ENCODE measurements at places on chromosomes 5 and 9.
A peak's percentile ranks its signal among the peaks of the same experiment; 100 is the strongest.

DNA sequence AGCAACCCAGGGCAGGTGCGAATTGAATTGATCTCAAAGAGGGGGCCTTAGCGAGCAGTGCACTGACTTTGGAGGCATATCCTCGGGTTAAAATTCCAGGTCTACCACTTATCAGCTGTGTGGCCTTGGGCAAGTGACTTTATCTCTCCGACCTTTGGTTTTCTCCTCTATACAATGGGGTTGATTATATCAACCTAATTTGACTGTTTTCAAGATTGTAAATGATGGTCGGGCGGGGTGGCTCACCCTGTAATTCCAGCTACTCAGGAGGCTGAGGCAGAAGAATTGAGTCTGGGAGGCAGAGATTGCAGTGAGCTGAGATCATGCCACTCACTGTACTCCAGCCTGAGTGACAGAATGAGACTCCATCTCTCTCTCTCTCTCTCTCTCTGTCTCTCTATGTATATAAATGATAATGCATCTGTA is 18.7 kb downstream of the SPRY4 start:
- DNase-seq = no peak

GRCh38 chr9:114499528-114499927 is 5.7 kb downstream of the WHRN start:
- DNase-seq = no peak

- no peak for DNase-seq
Observed at GRCh38 chr5:139708877-139709581, 60.9 kb downstream of the CXXC5 start.

DNA sequence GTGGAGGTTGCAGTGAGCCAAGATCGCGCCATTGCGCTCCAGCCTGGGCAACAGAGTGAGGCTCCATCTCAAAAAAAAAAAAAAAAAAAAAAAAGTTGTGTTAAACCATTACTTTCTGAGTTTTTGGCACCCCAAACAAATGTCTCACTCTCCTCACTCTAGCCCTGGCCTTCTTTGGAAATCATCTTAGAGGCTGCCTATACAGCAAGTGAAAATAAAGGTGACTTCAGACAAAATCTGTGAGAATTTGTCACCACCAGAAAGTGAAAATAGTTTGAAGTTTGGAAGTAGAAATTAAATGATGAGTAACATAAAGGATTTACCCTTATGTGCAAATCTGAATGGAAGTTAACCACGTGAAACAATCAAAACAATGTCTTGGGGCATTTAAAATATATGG is 7.2 kb upstream of the ZNF131 start:
- DNase-seq = no peak

- no peak for DNase-seq
Observed at GRCh38 chr9:130885484-130886375, 10.9 kb downstream of the QRFP start.

GRCh38 chr9:137969008-137969407 is 91.4 kb downstream of the CACNA1B start:
- no peak for DNase-seq

- peak; percentile 67 for DNase-seq
Observed at GRCh38 chr5:172106511-172107356, 81.3 kb downstream of the STK10 start.

GRCh38 chr5:1801222-1801966 is at the start of gene NDUFS6:
TSS of gene NDUFS6 (plus strand) at chr5:1801407. CDS start at chr5:1801418, 11 bp downstream.
- peak; percentile 79 for DNase-seq

DNA sequence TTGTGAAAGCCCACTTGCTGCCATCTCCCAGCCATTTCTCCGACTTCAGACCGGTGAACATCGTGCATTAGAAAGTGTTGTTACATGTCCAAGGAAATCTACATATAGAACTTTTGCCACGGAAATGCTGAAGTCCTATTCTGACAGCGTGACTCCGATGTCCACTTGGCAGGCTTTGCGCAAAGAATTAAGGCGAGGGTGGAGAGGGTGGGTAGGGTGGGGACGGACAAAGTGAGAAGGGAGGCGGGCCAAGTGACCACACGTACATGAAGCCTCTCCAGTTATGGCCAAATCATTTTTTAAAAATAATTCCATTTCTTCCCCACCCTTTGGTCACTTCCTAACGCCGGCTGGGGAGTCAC is 460 bp upstream of the ACO1 start:
- DNase-seq = no peak

DNA sequence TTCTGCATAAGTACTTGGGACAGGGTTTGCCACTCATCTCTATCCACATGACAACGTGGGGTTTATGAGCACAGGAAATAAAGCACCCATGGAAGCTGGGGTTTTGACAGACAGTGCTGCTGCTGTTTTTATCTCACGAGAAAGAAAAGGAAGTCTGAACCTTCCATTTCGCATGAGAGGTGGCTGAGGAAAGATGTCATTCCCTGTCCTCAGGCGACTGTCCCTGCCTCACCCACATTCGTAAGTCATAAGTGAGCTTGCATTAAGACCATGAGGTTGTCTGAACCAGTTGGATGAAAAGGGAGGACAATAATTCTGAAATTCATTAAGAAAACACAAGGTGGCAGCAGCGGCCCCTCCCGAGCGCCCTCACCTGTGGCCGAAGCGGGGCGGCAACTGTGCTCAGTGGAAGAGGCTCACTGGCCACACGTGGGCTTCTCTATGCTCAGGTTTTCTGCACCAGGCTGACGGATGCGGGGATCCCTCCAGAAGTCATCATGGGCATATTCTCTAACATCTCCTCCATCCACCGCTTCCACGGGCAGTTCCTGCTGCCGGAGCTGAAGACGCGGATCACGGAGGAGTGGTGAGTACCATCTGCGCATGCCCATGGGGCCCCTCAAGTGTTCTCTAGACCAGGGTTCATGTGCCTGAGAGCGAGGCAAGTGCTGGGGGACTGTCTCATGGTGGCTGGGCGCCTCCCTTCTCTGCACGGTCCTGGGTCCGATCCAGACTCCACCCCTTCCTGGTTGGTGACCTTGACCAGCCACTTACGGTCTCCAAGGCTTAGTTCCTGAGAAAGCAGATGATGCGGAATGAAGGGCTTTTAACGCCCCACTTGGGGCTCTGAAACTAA is 54.7 kb upstream of the SUSD3 start:
- peak; percentile 74 for DNase-seq

DNA sequence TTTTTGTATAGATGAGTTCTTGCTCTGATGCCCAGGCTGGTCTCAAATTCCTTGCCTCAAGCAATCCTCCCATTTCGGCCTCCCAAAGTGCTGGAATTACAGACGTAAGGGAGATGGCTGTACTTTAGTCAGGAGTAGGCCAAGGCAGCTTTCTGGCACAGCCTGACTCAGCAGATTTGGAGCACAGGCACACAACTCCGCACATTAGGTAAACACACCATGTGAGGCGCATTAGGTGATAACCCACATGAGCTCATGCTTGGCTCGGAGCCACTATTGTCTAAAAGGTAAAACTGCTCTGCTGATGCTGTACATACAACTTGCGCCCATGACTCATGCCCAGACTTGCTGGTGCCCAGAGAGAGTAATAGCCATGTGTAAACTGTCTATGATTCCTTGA is 1157.9 kb downstream of the TAF11L14 start:
- no peak for DNase-seq

- no peak for DNase-seq
Observed at GRCh38 chr5:138716456-138716924, 36.7 kb upstream of the CTNNA1 start.

- DNase-seq = no peak
Observed at GRCh38 chr5:43639566-43639965, 36.6 kb downstream of the NNT start.

- DNase-seq = peak; percentile 23
Observed at GRCh38 chr5:2017540-2018389, 135.0 kb upstream of the IRX4 start.

DNA sequence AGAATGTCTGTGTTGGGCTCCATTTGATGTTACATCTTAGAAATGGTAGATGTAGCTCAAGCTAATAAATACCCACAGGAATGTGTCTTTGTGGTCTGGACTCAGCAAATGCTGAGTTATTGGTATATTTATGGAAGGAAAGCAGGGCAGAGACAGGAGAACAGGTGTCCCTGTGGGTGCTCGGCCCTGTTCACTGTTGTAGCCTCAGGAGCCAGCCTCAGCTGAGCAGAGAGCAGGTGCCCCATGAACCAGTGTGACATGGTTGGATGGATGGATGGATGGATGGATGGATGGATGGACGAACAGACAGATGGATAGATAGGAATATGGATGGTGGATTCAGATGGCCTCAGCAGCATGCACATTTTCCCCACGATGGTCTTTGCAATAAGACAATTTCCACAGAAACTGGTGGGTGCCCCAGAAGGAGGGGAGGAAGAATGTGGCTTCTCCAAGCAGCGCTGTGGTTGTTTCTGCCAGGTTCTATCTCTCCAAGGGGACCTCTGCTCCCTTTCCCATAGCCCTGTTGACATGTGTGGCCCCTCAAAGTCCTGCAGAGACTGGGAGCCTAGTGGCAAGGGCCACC is 8.2 kb upstream of the IRF1 start:
- DNase-seq = no peak

- no peak for DNase-seq
Observed at GRCh38 chr5:40904994-40905306, 4.3 kb upstream of the C7 start.

- DNase-seq = no peak
Observed at GRCh38 chr5:7419367-7419766, 23.4 kb downstream of the ADCY2 start.

GRCh38 chr5:79856456-79857055 is 134.5 kb downstream of the MTX3 start:
- no peak for DNase-seq

DNA sequence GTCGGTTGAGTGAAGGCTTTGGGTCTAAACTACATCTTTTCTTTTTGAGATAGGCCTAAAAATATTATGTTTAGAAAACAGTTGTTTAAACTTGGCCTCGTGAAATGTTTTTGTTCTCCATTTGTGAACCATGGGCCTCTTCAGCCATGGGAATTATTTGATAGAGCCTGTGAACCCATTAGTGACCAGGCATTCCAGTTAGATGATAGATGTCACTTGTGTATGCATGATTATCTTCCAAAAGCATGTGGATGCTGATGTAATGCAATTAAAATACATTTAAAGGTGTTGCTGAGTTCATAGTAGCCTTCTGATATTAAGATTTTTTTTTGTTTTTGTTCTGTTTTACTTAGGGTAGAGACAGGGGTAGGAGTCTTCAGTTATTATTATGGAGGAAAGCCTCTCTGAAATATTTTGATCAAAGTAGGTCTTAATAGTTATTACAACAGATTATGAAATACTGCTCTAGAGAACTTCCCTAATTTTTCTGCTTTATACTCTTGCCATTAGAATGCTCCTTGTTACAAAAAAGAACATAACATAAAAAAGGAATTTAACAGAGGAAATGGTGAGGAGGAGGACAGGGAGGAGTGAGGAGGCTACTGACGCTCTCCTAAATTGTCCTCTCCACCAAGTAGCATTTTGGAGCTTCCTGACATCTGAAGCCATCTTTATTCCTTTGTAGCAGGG is 32.9 kb downstream of the CPEB4 start:
- no peak for DNase-seq

DNA sequence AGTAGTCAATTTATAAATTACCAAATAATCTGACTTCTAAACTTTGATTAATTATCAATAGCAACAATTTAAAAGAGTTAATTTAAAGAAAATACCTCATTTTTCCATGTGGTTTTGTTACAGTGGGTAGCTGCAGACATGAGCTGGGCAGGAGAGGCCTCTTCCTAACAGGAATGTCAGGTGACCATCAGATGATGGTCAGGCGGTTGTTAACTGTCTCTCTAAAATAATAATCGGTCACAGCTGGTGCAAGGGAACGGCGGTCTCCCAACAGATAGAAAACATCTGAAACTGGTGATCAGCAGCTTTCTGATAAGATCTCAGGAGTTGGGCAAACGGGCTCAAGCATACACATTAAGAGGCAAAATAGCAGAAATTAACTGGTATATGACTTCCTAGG is 342.7 kb upstream of the CYLC2 start:
- DNase-seq = no peak

GRCh38 chr9:1009101-1009707 is 32.7 kb downstream of the DMRT3 start:
- DNase-seq = peak; percentile 68

- DNase-seq = no peak
Observed at GRCh38 chr9:25889661-25890060, 211.4 kb upstream of the TUSC1 start.

DNA sequence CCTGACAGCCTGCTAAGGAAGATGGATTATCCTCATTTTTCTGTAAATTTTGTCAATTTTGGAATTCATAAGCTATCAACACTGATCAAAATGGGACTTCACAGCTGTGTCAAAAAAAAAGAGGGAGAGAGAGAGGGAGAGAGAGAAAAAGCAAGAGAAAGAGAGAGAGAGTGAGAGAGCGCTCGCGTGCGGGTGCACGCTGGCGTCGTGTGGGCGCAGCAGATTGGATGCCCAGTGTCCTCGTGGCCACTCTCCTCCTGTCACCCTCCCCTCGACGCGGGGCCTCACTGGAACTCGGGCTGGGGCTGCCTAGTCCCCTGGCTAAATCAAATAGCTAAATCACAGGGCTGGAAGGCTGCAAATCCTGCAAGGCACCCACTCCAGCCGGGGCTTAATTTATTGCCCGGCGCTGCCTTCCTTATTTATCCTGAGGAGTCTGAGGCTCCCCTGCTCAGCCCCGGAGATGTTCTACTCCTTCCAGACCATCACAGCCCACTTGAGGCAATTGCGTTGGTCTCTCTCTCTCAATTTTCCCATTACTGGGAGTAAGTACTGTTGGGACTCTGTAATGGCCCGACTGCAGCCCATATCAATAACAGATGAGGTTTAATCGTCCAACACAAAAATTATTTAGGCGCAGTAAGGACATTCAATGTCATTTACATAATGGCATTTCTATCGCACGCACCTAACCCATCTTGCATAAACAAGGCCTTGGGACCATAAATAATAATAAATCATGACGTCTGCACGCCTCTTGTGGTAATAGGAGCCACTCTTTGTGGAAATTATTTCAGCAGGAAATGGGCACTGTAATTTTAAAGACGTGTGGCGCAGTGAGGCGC is 94.2 kb downstream of the PAX5 start:
- no peak for DNase-seq

GRCh38 chr5:166324372-166324771 is 1967.1 kb upstream of the WWC1 start:
- DNase-seq = no peak

- no peak for DNase-seq
Observed at GRCh38 chr5:72248410-72248981, 71.5 kb downstream of the MRPS27 start.

- no peak for DNase-seq
Observed at GRCh38 chr5:43286623-43287022, 26.6 kb downstream of the HMGCS1 start.
